HS-27A (cell line): ENCODE measurements at places on chromosomes 5 and 9.

DNA sequence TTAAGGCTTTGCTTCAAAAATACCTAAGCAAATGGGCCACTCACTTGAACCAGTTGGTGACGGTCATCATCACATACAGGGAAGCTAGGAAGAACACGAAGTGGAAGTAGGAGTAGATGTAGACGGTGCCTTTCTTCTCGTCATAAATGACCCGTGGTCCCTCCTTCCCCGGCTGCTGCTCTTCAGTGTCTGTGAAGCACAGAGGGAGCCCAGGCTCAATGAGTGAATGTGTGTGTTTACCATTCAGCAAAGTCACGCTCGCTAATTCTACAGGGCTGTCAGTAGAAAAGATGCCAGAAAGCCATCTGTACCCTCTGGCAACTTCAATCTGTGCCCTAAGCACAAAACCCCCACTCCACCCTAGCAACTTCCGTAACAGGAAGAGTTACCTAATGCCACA lies 109.8 kb downstream of the SERINC5 start:
- no peak for DNase-seq

- no peak for DNase-seq
Measured at GRCh38 chr9:22238809-22239684, 207.6 kb upstream of the DMRTA1 start.

DNA sequence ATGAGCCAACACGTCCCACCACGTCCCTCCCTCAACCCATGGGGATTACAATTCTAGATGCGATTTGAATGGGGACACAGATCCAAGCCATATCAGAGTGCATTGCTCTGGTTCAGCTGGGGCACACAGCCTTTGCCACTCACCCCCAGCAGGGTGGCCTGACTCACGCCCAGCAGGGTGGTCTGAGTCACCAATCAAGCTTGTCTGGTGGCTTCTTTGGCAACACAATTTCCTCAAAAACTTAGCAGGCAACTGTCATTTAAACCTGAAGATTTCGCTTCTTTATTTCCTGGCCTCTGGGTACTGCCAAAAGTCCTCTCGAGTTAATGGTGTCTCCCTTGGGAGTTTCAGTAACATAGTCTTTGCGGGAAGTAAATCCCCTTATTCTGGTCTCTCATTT lies 16.3 kb upstream of the SEMA5A start:
- DNase-seq: peak; percentile 65

- no peak for DNase-seq
Measured at GRCh38 chr5:74037321-74037720, 411.3 kb downstream of the ARHGEF28 start.

DNA sequence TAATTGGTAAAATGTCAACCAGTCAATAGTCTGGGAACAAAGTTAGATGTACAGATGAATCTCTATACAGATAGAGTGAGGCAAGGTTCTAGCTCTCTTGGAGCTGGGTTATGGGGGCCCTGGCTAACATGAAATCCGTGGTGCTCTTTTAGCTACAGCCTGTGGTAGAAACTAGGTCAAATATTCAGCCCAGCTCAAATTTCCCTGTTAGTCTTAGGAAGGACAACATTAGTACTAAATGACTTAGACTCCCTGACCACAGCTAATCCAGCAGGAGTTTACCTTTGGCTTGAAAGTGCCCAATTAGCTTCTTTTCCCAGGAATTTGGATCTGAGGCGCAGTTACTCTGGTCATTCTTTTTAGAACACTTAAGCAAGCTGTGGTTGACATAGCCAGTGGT lies 170.5 kb downstream of the DMRTA1 start:
- no peak for DNase-seq

GRCh38 chr9:75850459-75851200 lies 39.8 kb upstream of the PCSK5 start:
- no peak for DNase-seq

GRCh38 chr9:131334629-131335367 lies 45.3 kb downstream of the PLPP7 start:
- no peak for DNase-seq

DNA sequence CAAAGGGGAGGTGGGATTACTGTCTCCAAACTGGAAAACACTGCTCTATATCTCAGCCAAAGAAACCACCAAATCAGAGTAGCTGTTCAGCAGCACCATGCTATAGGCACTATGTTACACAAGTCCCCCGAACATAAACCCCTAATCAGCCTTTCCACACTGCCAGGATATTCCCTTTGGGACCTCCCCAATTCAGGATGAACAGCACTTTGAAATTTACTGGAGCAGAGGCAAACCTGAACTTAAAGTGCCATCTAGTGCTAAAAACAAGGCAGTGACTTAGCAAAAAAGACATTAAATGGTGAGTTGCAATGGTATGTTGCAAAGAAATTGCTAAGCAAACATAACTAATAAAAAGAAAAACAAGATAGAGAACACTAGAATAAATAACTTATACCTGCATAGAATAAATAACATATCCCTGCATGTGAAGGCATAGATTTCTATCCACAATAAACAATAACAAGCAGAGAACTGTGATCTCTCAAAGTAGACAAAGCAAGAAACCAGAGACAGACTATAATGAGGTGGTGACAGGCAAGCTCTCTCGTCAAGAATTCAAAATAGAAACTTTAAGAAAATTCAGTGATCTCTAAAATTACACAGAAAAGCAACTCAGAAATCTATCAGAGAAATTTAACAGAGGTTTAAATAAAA lies 584.4 kb upstream of the ACO1 start:
- no peak for DNase-seq

GRCh38 chr5:147359581-147359980 lies 124.8 kb downstream of the STK32A start:
- no peak for DNase-seq

GRCh38 chr9:128438343-128439109 lies 17.3 kb upstream of the ODF2 start:
- DNase-seq: peak; percentile 58
